ENCODE measurements at places on chromosomes 13 and 19. TPM values are rescaled to one million over a fixed set of nuclear protein-coding genes. Genes with fewer than 3 reads are reported as not detected.

GRCh38 chr19:339262-339887, 5.2 kb downstream of the MIER2 start:
- DNase-seq, result peak; percentile 23

DNA sequence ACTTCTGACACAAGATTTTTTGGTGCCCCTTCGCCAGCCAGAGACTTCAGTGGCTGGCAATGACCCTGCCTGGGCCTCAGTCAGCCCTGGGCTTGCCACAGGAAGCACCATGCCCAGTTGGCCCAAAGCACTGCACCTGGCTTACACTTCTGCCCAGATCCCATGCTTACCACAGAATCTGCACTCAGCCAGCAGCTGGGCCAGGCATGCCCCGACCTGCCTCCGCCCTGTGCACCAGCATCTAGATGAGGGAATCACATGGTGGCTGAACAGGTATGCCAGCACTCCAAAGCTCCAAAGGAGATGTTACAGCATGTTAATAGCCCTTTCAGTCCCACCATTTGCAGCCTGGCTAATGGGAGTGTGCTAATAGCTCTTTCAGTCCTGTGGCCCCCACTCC, 690.9 kb downstream of the SLITRK6 start:
- no peak for DNase-seq

GRCh38 chr19:41352609-41353465, 885 bp downstream of the TGFB1 start:
- DNase-seq, result peak; percentile 72

GRCh38 chr13:111323950-111324651, 3.7 kb downstream of the TEX29 start:
- DNase-seq, result no peak

DNA sequence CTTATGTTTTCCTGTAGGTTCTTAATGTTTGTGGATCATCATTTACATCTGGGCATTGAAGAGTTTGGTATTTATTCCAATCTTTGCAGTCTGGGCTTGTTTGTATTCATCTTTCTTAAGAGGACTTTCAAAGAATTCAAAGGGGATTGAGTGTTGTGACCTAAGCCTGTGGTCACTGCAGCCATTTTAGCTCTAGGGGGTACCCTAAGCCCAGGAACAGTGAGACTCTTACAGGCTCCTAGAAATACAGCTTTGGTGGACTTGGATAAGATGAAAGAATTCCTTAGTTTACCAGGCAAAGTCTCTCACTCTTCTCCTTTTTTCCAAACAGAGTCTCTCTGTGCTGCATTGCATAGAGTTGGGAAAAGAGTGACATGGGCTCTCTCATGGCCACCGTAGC, 2539.0 kb upstream of the PCDH20 start:
- no peak for DNase-seq

GRCh38 chr19:40266119-40266518, 19.0 kb downstream of the AKT2 start:
- no peak for DNase-seq

- DNase-seq, result no peak
Measured at GRCh38 chr13:50450279-50450678, 393.2 kb downstream of the DLEU7 start.

DNA sequence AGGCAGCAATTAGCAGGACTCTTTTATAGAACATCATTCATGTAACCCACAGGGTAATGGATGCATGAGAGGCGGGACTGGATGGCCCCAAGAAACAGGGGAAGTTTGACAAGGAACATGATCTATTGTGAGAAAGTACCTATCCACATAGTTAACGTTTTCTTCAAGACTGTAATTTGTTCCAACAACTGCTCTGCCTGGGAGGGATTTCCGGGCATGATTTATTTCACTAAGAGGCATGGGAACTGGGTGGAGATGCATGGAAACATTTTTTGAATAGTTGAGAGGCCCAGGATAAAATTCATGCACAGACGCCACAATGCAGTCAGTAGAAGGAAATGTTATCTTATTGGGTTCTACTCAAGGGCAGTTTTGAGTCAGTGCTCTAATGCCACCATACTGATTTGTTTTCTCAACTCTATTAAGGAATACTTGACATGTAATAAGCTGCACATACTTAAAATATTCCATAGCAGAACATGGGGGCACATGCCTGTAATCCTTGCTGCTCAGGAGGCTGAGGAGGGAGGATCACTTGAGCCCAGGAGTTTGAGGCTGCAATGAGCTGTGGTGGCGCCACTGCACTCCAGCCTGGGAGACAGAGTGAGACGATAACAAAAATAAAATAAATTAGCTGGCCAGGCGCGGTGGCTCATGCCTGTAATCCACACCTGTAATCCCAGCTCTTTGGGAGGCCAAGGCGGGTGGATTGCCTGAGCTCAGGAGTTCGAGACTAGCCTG, 9.9 kb upstream of the ATG4D start:
- DNase-seq, result peak; percentile 92

DNA sequence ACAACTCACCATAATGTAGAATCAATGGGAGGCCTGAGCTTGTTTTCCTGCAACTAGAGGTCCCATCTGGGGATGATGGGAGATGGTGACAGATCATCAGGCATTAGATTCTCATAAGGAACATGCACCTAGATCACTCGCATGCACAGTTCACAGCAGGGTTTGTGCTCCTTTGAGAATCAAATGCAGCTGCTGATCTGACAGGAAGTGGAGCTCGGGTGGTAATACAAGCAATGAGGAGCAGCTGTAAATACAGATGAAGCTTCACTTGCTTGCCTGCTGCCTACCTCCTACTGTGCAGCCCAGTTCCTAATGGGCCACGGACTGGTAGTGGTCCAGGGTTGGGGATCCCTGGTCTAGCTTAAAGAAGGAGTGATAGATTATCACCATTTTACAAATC, 33.0 kb downstream of the KPNA3 start:
- no peak for DNase-seq

- no peak for DNase-seq
Measured at GRCh38 chr19:5534787-5535586, 32.8 kb downstream of the TINCR start.

DNA sequence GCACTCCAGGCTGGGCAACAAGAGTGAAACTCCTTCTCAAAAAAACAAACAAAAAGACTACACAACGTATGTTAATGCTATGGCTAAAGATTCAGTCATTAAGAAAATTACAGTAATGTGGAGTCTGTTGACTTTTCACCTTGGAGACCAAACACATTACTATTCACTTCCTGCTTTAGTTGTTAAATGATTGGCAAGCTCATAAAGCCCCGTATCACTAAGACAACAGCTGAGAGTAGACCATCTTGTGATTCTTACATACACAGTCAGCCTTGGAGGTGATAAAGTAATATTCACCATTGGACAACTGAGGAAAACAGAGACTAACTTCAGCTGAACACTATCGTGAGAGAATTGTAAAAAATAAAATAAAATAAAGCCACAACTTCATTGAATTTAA, 86.5 kb downstream of the KCTD12 start:
- peak; percentile 28 for DNase-seq

DNA sequence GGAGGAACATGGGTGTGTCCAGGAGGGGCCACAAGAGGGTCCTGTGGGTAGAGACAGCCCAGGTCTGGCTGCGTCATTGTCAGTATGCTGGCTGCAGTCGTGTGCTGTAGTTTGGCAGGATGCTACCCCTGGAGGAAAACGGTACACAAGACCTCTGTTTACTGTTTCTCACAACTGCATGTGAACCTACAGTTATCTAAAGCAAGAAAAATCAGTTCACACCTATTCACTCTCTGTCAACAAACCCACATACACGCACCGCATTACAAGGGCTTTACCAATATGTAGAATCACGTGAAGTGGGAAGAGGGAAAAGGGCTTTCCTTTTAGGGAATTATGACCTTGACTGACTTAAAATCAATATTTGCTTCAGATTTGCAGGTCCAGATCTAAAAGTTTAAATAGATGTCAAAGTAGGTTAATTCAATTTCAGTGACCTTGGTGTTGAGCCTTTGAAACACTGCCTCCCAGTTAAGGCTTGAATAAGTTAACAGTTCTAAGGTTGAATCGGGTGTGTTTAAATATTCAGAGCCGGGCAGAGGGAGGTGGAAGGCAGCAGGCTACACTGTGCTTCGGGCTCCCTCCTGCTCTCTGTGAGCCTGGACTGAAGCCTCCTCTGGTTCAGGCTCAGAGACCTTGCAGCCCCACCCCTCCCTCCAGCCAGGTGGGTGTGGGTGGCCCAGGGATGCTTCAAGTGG, 17.2 kb upstream of the MCF2L start:
- no peak for DNase-seq

DNA sequence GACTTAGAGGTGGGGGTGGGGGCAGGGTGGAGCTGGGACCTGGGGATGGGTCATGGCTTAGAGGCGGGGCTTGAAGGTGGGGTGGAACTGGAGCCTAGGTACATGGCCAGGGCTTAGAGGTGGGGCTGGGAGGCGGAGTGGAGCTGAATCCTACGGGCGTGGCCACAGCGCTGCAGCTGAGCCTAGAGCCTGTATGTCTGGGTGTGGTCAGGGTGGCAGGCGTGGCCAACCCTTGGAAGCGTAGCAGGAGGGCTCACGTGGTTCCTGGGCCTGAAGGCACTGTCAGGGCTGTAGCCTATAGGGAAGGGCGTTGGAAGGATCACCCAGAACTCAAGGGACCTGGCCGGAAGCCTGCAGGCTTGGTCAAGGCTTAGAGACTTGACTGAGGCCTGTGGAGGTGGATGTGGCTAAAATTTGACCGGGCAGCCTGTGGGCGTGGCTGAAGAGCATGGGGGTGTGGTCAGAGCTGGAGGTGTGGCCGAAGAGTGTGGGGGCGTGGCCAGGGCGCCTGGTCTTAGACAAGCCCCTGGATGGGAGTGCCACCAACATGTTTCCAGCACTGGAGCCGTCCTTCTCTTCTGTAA, 24.3 kb downstream of the COLGALT1 start:
- DNase-seq, result peak; percentile 57

- DNase-seq, result no peak
Measured at GRCh38 chr19:48982280-48982679, 10.8 kb downstream of the GYS1 start.

GRCh38 chr19:13838435-13839129, 38.4 kb upstream of the NANOS3 start:
- no peak for DNase-seq

DNA sequence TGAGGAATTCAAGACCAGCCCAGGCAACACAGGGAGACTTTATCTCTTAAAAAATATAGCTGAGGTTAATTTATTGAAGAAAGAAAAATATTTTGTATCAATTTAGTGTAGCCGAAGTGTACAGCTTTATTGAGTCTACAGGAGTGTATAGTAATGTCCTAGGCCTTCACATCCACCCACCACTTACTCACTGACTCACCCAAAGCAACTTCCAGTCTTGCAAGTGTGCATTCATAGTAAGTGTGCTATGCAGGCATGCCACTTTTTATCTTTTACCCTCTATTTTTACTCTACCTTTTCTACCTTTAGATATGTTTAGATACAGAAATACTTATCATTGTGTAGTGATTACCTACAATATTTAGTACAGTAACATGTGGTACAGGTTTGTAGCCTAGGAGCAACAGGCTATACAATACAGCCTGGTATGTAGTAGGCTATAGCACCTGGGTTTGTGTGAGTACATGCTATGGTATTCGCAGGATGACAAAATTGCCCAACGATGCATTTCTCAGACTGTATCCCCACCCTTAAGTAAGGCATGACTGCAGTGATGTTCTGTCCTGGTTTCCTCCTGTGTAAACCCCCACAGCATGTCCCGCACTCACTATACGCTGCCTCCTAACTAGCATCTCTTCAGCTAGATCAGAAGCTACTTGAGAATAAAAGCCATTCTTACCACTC, 15.3 kb upstream of the ATP12A start:
- no peak for DNase-seq

- no peak for DNase-seq
Measured at GRCh38 chr19:16022681-16023080, 53.6 kb upstream of the TPM4 start.

GRCh38 chr13:95160112-95160906, 140.9 kb downstream of the ABCC4 start:
- peak; percentile 83 for DNase-seq

DNA sequence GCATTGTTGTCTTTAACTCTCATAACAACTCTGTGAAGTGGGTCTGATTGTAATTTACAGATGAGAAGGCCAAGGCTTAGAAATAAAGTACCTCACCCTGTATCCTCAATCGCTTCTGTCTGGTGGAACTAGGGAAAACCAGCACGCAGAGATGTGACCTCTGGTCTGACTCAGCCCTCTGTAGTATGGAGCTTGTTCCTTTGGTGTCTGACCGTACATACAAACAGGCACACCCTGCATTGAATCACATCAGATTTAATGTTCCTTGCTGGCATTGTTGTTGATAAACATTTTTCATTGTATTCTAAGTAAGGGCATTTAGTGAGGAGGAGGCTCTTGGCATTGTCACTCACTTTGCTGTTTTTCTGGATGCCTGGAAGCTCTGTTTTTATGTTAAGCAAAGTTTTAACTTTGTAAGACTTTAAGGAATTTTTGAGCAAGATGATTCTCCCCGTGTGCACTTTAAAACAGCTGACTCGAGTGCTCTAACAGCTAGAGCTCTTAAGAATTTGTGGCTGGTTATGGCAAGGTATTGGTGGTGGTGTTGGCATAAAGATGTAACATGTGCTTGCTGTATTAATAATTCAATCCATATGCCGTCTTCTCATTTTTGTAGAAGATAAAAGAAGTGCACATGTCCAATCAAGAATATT, 89.0 kb upstream of the SPATA13 start:
- peak; percentile 61 for DNase-seq

DNA sequence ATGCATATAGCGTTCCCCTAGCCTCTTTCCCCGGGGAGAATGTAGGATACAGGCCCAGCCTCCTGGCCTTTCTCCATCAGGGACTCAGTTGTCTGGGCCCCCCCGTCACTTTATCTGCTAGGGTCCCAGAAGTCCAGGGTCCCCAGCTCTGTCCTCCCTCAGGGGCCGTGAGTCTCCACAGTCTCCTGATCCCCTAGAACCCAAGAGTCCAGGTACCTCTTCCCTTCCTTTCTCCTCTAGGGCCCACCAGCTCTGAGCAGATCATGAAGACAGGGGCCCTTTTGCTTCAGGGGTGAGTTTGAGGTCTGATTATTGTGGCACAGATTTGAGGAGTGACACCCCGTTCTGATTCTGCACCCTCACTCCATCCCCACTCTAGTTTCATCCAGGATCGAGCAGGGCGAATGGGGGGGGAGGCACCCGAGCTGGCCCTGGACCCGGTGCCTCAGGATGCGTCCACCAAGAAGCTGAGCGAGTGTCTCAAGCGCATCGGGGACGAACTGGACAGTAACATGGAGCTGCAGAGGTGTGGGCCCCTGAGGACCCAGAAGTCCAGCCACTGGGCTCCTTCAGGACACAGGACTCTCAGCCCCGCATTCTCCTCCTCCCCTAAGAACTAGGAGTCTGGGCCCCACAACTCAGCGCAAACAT, 758 bp downstream of the BAX start:
- no peak for DNase-seq

GRCh38 chr13:21232196-21232595, 55.7 kb downstream of the MRPL57 start:
- peak; percentile 85 for DNase-seq

GRCh38 chr19:35008891-35009341, 8.8 kb downstream of the GRAMD1A start:
- DNase-seq, result no peak

ACER1 gene
- not detected for total RNA-seq

LAIR2 gene
- not detected for total RNA-seq

OLFM4 gene
- under 0.01 TPM for total RNA-seq

KLF1 gene
- not detected for total RNA-seq

CBY2 gene
- total RNA-seq, result not detected

NAT14 gene
- 18.1 TPM for total RNA-seq

GJB6 gene
- total RNA-seq, result not detected

LGALS7 gene
- not detected for total RNA-seq

MED4 gene
- total RNA-seq, result 21.6 TPM

Measured in fibroblast of villous mesenchyme (primary cell).